ENCODE measurements at places on chromosomes 4 and X.

DNA sequence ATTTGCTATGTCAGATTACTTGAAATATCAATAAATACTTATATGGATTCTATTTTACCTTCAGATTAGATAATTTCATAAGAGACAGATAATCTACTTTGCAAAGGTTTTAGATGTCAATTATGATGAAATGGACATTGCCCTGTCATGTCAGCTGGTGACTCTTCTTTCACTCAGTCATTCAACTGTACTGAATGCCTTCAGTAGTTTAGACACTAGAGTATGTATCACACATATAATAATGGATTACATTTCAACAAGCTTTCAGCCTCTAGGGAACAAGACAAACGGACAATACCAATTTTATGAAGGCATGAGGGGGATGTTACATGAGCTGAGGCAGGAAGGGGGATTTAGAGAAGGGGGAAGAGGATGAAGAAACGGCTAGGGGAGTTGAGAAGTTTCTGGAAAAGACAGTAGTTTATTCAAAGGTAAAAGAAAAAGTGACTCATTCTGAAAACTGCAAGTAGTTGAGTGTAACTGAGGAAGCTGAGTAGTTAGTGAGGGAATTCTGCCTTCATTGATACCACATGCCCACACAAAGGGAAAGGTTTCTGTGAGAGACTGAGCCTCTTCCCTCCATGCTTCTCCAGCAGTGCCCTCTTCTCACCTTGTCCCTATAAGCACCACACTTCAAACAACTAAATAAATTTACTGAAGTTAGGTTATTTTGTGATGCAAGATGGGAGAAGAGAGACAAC lies 25.7 kb downstream of the SLC9B2 start:
- DNase-seq, result no peak

- no peak for DNase-seq
Measured at GRCh38 chrX:102042372-102043325, 82.8 kb upstream of the TCEAL2 start.

GRCh38 chrX:9442056-9442455 lies 22.8 kb upstream of the TBL1X start:
- no peak for DNase-seq

DNA sequence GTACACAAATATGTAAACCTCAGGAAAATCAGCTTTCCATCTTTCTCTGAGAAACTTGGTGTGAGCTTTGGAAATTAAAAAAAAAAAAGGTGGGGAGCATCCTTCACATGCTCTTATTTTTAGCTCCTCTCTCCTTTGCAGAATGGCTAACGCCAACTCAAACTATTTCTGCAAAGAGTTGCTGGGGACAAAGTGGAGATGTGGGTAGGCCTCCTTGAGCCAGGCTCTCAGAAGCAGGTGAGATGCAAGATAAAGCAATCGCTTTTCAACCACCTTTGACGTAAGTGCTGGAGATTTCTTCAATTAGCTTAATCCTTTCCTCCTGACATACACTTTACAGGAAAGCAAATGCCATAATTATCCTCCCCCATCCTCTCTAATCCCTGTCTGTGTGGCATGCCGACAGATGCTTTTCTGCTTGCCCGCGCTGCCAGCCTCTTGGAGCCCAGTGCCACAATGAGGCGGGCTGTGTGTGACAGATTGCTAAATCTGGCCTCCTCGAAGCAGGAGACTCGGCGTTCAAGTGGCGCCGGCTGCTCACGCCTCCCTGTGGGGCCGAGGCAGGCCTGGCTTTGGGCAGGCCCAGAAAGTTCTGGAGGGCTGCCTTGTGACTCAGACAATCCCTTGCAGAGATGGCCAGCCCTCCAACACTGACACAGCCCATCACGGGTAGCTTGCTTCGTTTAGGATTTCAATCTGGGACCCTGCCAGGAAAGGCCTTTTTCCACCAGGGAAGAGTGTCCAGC lies 64.9 kb upstream of the SOD3 start:
- DNase-seq, result peak; percentile 81

DNA sequence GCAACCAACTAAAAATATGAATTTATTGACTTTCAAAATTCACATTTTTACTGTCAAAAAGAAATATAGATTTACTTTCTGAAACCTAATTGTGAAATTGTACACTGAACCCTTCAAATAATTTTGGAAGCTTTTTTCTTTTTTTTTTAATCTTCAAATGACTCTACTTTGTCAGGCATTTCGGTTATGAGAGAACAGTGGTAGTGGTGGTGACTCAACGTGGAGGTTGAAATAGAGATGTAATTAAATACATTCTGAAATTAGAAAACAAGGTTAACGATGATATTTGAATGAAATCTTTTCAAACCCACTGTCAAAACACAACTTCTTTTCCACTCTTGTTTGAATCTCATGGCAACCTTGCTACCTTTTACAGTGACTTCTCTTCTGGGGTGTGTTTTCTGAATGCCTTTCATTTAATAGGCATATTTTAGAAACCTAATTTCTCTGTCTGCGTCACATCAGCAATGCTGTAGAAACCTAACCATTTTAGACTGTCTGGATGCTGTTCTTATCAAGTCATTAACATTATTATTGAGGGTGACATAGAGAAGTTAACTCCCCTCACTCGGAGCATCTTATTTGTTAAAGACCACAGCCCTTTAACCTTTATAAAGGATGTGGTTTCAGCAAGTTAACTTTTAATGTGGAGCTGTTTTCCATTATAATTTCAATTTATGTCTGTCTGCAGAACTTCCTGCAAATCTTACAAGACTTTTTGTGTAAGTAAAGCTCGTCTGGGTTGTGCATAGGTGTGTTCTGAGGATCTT lies 136.8 kb downstream of the PCDH7 start:
- DNase-seq, result no peak

DNA sequence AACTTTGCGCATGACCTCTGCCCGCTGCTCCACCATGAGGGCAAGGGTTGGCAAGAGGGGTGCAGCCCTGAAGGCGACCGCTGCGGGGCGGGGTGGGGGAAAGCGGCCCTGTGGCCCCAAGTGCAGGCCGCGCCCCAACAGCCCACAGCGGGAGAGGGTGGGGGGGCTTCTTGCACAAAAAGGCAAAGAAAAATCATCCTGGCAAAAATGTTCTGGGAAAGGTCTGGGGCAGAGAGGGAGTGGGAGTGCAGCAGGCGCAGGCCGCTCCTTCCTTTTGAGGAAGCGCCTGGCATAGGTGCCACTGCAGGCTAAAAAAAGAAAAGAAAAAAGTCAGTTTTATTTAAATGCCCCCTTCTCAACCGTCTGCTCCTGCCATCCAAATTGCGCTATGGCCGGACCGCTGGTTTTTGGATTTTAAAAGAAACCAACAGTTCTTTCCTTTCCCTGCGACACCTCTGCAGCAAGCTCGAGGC lies 1.4 kb downstream of the ARX start:
- no peak for DNase-seq

DNA sequence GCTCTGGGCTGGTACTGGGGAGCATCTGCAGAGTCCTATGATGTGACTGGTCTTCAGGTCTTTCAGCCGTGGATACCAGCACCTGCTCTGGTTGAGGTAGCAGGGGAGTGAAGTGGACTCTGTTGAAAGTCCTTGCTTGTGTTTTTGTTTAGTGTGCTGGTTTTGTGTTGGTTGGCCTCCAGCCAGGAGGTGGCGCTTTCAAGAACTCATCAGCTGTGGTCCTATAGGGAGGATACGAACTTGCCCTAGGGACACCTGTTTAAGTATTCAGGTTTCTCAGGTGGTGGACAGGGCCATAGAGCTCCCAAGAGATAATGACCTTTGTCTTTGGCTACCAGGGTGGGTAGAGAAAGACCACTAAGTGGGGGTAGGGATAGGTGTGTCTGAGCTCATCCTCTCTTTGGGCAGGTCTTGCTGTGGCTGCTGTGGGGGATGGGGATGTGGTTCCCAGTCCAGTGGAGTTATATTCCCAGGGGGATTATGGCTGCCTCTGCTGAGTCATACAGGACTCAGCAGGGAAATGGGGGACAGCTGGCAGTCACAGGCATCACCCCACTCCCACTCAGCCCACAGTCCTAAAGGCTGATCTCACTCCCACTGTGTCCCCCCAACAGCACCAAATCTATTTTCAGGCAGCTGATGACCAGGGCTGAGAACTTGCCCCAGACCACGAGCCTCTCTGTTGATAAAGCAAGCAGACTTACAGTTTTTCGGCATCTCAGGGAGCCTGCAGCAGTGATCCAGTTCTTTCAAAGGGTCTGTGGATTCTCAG lies 24.1 kb downstream of the MSMO1 start:
- DNase-seq, result no peak

GRCh38 chr4:3867403-3868100 lies 101.4 kb downstream of the ADRA2C start:
- DNase-seq, result no peak

DNA sequence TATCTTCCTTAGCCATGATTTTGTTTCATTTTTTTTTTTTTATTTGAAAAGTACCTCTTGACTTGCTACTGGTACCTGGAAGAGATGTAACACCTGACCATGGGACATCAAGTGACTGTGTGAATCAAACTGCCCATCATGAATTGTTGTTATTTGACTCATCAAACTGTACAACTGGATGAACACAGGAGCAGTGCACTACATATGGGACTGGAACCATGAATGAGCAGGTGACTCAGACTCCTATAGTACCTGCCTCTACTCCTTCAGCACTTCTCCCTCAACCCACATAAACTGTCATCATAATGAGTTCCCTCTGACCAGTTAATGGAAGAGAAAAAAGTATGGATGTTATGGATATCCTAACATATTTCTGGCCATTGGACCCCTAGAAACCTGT lies 15.9 kb upstream of the UBE2D3 start:
- no peak for DNase-seq

- no peak for DNase-seq
Measured at GRCh38 chr4:152961773-152962115, 25.6 kb downstream of the FHDC1 start.

DNA sequence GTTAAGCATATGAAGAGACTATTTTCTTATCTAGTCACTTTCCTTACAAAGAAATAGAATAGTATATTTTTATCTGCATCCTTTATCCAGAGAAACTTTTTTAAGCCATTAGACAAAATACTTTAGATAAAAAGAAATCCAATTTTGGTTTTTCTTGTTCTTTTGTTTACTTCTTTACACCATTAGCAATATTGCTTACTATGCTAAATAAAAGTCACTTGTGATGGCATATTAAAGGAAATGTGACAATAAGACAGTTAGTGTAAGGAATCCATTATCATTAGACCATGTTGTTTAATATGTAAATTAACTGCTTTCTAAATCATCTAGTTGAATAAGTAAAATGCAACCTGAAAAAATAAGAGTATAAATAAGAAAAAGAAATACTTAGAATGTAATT lies 2582.7 kb downstream of the ARAP2 start:
- no peak for DNase-seq

DNA sequence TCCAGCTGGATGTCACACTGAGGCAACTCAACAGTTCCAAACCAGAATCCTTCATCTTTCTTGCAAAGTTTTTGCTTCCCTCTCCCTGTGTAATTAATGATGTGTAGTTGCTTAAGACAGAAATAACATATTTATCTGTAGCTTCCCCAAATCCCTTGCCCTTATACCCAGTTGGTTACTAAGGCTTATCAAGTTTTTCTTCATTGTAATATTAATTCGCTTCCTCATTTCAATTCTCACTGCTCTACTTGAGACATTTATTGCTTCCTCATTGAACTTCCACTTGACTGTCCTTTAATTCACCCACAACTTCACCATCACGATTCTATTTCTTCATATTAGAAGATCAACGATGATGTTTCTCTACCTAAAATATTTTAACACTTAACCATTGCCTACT lies 386.6 kb upstream of the CPEB2 start:
- no peak for DNase-seq

DNA sequence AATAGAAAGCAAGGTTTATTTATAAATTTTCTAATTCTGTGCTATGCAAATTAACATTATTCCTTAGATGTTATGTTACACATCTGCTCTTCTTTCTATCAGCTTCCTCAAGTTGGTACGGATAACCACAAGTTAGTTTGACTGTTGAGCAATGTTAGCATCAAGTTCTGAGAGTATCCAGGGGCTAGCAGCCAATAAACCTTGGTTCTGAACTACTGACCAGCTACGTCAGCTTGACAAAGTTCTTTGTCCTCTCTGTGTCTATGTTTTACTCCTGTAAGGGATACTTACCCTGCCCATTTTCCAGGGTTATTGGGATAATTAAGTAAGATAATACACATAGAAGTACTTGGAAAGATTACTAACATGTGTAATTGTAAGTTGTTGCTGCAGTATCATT lies 8.1 kb upstream of the TEX13A start:
- no peak for DNase-seq

- no peak for DNase-seq
Measured at GRCh38 chrX:106912864-106913263, 7.3 kb upstream of the CLDN2 start.

GRCh38 chr4:66923081-66923865 lies 622.0 kb downstream of the CENPC start:
- DNase-seq, result no peak

GRCh38 chrX:15737959-15738902 lies at the start of gene CA5B:
Gene CA5B (plus strand): TSS chrX:15738270. CDS start chrX:15750024, 11,754 bp downstream.
- no peak for DNase-seq

DNA sequence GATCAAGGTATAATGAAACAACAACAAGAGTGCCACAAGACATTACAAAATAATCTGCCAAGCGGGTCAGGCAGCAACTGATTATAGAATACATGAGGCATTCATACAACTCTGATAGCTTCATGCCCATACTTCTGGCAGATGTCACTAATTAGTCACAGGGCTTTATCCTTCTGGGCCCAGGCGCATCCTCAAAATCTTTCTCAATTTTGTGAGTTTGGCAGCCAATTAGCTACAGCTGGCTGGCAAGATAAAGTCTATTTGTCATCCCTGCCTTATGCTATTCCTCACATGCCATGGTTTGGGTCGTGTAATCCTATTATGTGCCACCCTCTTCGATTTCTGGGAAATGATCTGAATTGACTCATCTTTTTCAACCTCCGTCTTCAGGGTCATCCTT lies 254.3 kb downstream of the PACRGL start:
- no peak for DNase-seq

DNA sequence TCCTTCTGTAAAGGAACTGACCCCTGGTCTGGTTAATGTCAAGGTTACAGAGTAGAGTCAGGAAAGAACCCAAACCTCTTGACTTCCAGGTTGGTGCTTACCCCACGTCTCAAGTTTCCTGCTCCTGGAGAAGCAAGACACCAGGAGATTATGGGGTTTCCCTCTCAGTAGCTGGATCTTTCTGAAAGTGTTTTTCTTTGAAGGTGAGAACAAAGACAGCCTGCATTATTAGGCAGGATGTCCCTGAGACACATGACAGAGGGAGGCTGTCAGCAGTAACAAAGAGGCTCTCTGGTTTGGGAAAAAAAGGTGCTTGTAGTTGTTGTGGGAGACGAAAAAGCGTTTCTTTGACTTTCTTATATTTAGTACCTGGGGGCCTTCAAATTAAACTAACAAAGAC lies 44.7 kb upstream of the IGFBP7 start:
- DNase-seq, result no peak

- no peak for DNase-seq
Measured at GRCh38 chrX:49186125-49187027, at the start of gene PRICKLE3. Gene PRICKLE3 (minus strand): TSS chrX:49186373. CDS start chrX:49186297, 76 bp downstream.

GRCh38 chr4:1940566-1940965 lies 68.2 kb downstream of the NELFA start:
- no peak for DNase-seq

DNA sequence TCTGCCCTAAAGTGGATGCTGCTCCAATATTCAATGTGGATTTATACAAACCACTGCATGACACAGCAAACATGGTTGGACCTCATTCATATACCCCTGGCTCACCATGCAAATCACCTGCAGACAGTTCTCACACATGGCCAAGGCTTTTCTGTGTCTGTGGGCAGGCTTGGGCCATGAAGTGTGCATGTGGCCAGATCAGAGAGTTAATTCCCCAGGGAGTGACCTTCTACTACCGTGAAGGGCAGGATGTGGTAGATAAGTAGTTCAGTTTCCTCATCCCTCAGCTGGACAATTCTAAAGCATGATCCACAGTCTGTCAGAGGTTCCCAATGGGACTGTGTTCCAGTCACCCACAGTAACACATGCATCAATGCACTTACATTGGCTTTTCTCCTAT lies 24.6 kb upstream of the BCLAF3 start:
- DNase-seq, result no peak
